ENCODE measurements at places on chromosomes 4 and X. TPM values are rescaled to one million over a fixed set of nuclear protein-coding genes. Genes with fewer than 3 reads are reported as not detected.
A peak's percentile ranks its signal among the peaks of the same experiment; 100 is the strongest.

GRCh38 chr4:140903522-140904475 lies 147.6 kb upstream of the TBC1D9 start:
- peak; percentile 16 for DNase-seq

DNA sequence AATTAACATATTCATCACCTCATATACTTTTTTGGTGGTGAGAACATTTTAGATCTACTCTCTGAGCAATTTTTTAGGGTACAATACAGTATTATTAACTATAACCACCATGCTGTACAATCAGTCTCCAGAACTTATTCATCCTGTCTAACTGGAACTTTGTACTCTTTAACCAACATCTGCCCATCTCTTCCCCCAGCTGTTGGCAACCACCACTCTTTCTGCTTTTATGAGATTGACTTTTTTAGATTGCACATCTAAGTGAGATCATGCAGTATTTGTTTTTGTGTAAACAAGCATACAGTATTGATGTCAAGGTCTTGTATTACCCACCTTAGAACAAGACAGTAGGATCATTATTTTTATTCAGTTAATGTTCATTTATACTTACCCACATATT lies 516.8 kb downstream of the RPA4 start:
- no peak for DNase-seq

- DNase-seq, result no peak
Observed at GRCh38 chrX:40465735-40466551, 114.8 kb upstream of the ATP6AP2 start.

The PPBP gene
- 0.54 TPM for polyA plus RNA-seq

DNA sequence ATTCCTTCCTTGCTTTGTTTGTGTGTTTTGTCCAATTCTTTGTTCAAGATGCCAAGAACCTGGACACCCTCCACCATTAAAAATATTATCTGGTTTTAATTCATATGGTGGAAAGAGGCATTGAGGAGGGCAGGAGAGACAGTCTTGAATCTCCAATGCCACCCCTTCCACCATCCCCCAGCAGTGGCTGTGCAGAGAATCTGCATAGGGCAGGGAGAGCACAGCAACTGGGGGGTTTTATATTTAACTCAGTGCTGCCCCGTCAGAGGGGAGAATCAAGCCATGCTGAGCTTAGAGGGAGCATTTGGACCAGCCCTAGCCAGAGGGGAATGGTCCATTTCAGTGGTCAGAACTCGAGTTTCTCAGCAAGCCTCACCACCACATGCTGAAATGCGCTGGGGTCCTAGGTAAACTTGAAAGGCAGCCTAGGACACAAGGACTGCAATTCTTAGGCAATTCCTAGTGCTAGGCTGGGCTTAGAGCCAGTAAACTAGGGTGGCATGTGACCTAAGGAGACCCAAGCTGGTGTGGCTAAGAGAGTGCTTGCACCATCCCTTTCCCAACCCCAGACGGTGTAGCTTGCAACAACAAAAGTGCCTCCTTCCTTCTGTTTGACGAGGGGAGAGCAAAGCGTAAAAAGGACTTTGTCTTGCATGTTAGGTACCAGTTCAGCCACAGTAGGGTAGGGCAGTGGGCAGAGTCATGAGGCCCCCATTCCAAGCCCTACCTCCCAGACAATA lies 34.2 kb downstream of the CCDC158 start:
- no peak for DNase-seq

- DNase-seq, result peak; percentile 39
Observed at GRCh38 chr4:140673729-140674128, 82.5 kb downstream of the TBC1D9 start.

The APOO gene
- 79.1 TPM for polyA plus RNA-seq

The PAGE2B gene
- polyA plus RNA-seq, result not detected

GRCh38 chrX:102651242-102652011 lies at the start of gene GPRASP1:
GPRASP1 (plus strand) TSS chrX:102651483; CDS start chrX:102653914, 2,431 bp downstream.
- DNase-seq, result peak; percentile 87

GRCh38 chr4:7649741-7650531 lies 215.2 kb upstream of the PSAPL1 start:
- no peak for DNase-seq

The CACNA1F gene
- 1.4 TPM for polyA plus RNA-seq

The PABPC1L2A gene
- 2.7 TPM for polyA plus RNA-seq

DNA sequence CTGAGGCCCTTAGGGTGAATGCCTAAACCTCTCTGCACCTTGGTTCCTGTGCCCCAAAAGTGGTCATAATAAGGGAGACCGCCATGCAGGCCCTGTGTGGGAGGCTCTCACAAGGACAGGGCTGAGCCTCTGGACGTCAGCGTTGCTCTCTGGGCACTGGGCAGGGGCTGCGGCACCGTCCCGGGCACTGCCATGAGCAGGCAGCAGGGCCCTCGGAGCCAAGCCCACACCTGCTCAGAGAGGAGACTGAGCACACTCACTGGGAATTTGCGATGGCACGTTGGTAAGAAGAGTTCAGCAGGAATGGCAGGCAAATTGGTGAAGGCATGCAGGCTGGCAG lies 123.4 kb downstream of the HMX1 start:
- DNase-seq, result no peak

The WDFY3 gene
- polyA plus RNA-seq, result 10.9 TPM

The STPG2 gene
- polyA plus RNA-seq, result not detected

- no peak for DNase-seq
Observed at GRCh38 chr4:157315968-157316367, 95.4 kb downstream of the GRIA2 start.

DNA sequence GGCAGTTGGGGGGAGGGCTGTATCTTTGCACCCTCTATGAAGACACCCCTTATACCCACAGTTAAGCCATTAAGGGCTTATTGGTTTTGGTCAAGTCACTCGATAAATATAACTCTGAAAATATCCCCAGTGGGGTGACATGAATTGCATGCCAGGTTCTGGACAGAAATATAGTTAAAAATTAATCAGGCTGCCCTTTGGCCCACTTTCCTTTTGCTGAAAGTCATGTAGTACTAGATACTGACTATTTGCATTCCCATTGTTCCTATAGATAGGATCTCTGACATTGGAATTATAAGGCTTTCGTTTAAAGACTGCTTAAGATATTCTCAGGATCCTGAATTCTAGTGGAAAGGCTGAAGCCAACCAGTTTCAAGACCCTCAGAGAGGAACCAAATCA lies 43.5 kb upstream of the LAMP2 start:
- no peak for DNase-seq

DNA sequence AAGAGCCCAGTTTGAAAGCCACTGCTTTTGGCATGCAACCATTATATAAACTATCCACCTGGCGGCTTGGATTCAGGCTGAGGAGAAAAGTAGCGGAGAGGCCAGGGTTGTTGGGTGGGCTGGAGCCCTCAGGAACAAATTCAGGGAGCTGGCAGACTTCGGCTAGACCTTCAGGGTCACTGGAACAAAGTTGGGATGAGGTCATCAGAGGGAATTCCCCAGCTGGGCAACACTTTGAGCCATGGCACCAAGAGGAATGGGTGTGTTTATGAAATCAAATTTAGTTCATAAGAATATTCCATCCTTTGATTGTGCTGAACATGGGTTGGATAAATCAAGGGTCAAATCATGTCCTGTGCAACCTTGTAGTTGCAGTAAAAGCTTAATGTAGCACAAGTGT lies 22.0 kb downstream of the MTMR1 start:
- no peak for DNase-seq

DNA sequence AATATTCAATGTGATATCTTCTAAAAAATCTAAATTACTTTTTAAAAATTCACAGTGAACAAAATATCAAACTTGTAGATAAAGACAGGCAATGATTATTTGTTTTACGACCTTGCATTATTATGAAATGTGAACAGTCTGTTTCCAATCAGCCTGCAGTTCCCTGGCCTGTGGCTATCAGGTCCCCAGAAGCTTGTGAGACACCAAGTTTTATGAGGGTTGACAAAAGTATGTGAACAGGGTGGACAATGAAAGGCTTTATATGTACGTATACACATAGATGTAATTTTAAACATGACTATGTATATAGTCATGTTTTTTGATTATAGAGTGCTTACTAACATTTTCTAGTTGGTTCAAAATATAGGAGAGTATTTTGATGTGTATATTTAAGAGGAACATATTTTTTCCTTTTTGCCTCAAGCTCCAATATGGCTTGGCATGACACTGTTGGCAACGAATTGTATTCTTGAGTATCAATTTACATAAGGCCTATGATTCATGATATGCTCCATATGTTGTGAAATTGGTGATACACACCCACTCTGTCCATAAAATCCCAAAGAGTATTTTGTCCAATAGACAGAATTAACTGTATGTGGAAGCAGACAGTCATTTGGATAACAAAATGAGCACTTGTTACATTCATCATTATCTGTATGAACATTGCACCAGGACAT lies 55.7 kb downstream of the BTC start:
- peak; percentile 95 for DNase-seq

The PF4V1 gene
- not detected for polyA plus RNA-seq

DNA sequence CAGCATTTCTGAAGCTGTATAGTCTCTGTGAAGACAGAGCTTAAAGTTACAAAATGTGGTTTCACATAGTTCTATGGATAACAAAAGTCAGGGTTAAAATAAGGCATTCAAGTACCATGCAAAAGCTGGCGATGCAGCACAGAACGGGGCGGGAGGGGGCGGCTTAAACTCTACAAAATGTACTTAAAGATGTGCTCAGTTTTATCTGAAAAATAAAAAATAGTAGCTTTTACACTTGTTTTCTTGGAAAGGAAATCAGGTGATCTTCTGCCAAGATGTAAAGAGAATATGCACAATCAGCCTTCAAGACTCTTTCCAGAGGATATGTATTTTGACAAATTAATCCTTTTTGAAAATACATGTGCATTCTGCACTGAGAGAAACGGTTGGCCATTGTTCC lies 301.7 kb upstream of the EMCN start:
- no peak for DNase-seq

DNA sequence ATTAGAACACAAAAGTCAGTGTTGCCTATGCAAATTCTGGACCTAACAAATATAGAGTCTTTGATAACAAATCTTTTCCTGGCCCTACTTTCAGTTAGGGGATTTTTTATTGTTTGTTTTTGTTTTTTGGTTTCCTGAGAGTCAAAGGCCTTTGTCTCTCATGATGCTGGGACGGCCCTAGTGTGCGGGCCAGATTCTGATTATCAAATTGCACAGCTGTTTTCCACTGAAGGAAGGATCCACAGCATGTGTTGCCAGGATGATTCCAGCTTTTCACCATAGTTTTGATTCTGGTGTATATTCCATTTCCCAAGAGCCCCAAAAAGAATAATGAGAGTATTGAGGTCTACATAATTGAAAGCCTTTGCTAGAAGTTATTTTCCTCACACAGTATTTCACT lies 248.2 kb downstream of the CAMK2D start:
- no peak for DNase-seq

- DNase-seq, result no peak
Observed at GRCh38 chr4:140611854-140612253, 43.1 kb upstream of the UCP1 start.

The AWAT2 gene
- not detected for polyA plus RNA-seq

The ABCG2 gene
- 12.6 TPM for polyA plus RNA-seq

DNA sequence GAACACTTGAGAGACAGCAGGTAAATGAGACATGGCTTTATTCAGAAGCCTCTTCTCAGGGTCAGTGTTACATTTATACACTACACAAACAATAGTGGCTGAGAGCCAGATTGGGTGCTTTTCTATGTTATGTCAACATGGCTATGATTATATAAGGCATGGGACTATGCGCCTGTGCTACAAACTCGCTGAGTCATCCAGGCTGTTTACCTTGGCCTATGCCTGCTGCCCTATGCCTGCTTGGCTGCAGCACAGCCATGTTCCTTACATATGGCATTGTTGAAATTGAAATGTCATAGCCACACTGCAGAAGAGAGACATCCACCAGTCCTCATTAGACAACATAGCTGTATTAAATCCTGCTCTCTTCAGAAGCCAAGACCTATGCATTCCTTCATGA lies 236.3 kb upstream of the NWD2 start:
- DNase-seq, result no peak

The NHSL2 gene
- polyA plus RNA-seq, result 1.1 TPM

The MND1 gene
- 3.0 TPM for polyA plus RNA-seq

DNA sequence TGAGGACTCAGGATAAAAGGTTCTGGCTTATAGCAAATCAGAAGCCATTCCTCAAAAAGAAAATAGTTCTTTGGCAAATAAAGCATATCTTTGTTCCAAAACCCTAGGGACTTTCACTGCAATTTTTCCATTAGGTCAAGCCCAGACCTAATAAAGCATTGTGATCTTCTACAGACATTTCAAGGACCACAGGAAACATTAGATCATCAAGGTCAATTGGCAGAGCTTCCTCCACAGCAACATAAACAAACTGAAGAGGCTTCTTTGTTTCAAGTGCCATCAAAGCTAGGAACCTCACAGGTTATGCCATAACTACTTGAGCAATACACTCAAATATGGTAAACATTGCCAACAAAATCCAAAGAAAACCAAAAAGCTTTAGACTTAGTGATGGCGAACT lies 144.9 kb downstream of the ANXA5 start:
- DNase-seq, result no peak

The GC gene
- polyA plus RNA-seq, result not detected

DNA sequence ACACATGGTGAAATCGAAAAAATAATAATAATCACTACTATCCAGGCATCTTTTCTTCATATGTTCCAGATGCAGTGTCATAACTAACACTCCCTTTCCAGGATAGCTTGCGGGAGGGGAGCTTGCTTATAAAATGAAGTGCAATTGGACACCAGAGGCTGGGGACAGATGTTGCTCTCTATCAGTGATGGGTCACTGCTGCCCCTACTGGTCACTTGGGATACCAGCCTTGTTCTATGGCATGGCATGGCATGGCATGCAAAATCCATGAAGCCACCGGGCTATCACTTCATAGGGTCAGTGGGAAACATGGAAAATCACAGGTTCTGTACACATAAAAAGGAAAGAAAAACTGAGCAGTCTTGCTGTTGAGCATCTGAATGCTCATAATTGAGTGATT lies 168.1 kb downstream of the GLRA2 start:
- DNase-seq, result no peak

DNA sequence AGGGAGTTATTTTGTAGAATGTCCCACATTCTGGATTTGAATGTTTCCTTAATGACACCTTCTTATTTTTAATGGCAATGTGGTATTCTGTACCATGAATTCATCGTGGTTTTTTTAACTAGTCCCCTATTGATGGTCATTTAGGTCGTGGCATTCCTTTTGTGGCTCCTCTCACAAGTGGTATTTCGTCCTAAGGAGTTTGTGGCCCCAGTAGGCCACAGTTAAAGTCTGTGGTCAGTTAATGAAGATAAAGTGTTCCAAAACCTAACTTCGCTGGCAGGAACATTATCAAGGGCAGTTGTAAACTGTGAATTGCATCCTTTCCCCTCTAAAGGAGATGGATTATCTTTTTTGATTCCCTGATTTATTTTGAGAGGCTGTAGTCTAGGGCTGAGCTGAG lies 133.2 kb downstream of the TMEM164 start:
- DNase-seq, result no peak

GRCh38 chr4:61094854-61095598 lies 105.1 kb upstream of the ADGRL3 start:
- no peak for DNase-seq

- DNase-seq, result no peak
Observed at GRCh38 chr4:41799126-41799525, 50.6 kb upstream of the PHOX2B start.

The ATP1B4 gene
- polyA plus RNA-seq, result not detected

DNA sequence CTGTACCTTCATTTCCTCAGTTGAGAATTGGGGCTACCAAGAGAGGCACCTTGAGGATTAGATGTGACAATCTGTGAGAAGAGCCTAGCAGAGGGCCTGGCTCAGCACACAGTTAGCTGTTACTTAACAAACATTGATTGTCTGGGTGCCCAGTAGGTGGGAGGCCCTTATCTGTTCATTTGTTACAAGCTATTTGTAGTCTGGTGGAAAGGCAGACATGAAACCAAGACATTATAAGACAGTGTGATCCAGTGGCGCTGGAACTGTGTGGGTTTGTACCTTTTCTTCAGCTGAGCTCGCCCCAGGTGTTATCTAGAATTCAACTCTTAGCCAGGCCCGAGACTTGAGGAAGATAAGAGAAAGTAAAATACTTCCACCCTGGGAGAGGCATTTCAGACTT lies 16.9 kb downstream of the AKAP4 start:
- no peak for DNase-seq
